Immature natural killer cell (primary cell): ENCODE measurements at places on chromosomes 2 and 18.
A peak's percentile ranks its signal among the peaks of the same experiment; 100 is the strongest.

DNA sequence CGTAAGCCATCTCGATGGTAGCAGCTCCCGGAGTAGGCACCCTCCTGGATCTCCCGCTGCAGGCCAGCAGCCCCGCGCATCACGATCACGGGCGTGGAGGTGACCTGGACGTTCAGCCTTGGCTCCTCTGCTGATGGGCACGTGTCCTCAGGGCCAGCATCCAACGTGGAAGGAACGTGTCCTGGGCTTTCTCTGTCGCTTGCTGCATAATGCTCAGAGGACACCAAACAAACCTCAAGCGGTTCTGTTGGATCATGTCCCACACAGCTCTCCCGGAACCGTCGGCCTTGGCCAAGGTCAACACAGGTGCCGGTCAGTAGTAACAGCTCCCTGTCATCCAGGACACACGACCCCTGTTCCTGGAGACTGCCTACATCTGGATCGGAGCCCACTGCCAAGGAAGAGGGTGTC lies 23.1 kb downstream of the PASK start:
- no peak overlapping the region for H3K4me3 ChIP-seq
- peaks cover under 1% of the 10 kb centered on the region for H3K36me3 ChIP-seq
- H3K4me1 ChIP-seq = no peaks in the 10 kb centered on the region
- no peak for DNase-seq
- H3K27ac ChIP-seq = no peak overlapping the region
- H3K27me3 ChIP-seq = no peaks in the 10 kb centered on the region

- H3K4me1 ChIP-seq = peaks cover 68% of the 10 kb centered on the region
- H3K4me3 ChIP-seq = no peak overlapping the region
- H3K36me3 ChIP-seq = no peaks in the 10 kb centered on the region
- DNase-seq = no peak
- H3K27ac ChIP-seq = no peak overlapping the region
These were observed 187.7 kb downstream of the HDAC4 start for GRCh38 chr2:239212929-239213642.

GRCh38 chr18:75790796-75791195 lies 363.3 kb upstream of the SMIM21 start:
- H3K27ac ChIP-seq = no peak overlapping the region
- no peaks in the 10 kb centered on the region for H3K36me3 ChIP-seq
- no peak overlapping the region for H3K4me3 ChIP-seq
- peaks cover 5% of the 10 kb centered on the region for H3K27me3 ChIP-seq
- no peak for DNase-seq

- peaks cover 79% of the 10 kb centered on the region for H3K4me1 ChIP-seq
- peak within 1 kb of the TSS; percentile 97 for H3K4me3 ChIP-seq
- DNase-seq = peak; percentile 59
- peaks cover 30% of the 10 kb centered on the region for H3K36me3 ChIP-seq
- peak within 1 kb of the TSS; percentile 96 for H3K27ac ChIP-seq
These were observed at the start of gene CXCR1 for GRCh38 chr2:218166791-218167190. CXCR1 (minus strand) TSS chr2:218166962; CDS start chr2:218165211, 1,751 bp downstream.

GRCh38 chr2:181894381-181894780 lies 2.9 kb downstream of the ITPRID2 start:
- DNase-seq = no peak
- peaks cover 41% of the 10 kb centered on the region for H3K4me1 ChIP-seq
- H3K27me3 ChIP-seq = peaks cover 9% of the 10 kb centered on the region
- H3K36me3 ChIP-seq = peaks cover 6% of the 10 kb centered on the region
- no peak overlapping the region for H3K4me3 ChIP-seq

GRCh38 chr2:30293303-30293921 lies 62.1 kb downstream of the LBH start:
- peak; percentile 9 for DNase-seq
- H3K27ac ChIP-seq = peak overlapping the region; percentile 92

GRCh38 chr2:176421297-176422050 lies 152.2 kb downstream of the MTX2 start:
- no peak for DNase-seq
- no peak overlapping the region for H3K27ac ChIP-seq
- H3K36me3 ChIP-seq = no peaks in the 10 kb centered on the region

DNA sequence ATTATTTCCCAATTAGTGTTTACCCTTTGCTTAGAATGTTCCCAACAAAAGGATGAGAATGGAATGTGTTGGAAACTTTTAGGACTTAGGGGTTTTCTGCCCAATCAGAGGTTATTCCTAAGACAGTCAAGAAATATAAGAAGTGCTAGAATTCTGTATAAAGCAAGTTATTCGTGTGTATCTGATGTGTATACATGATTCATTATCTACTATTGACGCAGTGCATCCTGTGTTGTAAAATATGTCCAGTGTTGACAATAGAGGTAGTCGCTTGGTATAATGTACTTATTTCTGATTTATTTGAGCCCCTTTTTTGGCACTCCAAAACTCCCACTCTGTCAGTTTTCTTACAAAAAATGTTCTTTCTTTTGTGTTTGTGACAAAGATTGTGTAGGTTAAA lies 881 bp downstream of the PIKFYVE start:
- peaks cover 73% of the 10 kb centered on the region for H3K4me1 ChIP-seq
- H3K27ac ChIP-seq = peak overlapping the region; percentile 96
- peak overlapping the region; percentile 98 for H3K4me3 ChIP-seq
- H3K27me3 ChIP-seq = peaks cover 11% of the 10 kb centered on the region
- DNase-seq = no peak
- no peaks in the 10 kb centered on the region for H3K36me3 ChIP-seq

GRCh38 chr18:26480897-26481795 lies 67.2 kb downstream of the KCTD1 start:
- DNase-seq = no peak
- peaks cover 8% of the 10 kb centered on the region for H3K36me3 ChIP-seq
- H3K4me3 ChIP-seq = no peak overlapping the region
- no peak overlapping the region for H3K27ac ChIP-seq
- peaks cover 1% of the 10 kb centered on the region for H3K27me3 ChIP-seq
- H3K4me1 ChIP-seq = no peaks in the 10 kb centered on the region

- no peak for DNase-seq
- no peak overlapping the region for H3K27ac ChIP-seq
- H3K4me3 ChIP-seq = no peak overlapping the region
- H3K36me3 ChIP-seq = no peaks in the 10 kb centered on the region
- H3K27me3 ChIP-seq = no peaks in the 10 kb centered on the region
- no peaks in the 10 kb centered on the region for H3K4me1 ChIP-seq
These were observed 136.9 kb downstream of the CDH20 start for GRCh38 chr18:61470031-61470674.

GRCh38 chr18:74444104-74444503 lies 13.0 kb downstream of the DIPK1C start:
- no peaks in the 10 kb centered on the region for H3K4me1 ChIP-seq
- no peak overlapping the region for H3K4me3 ChIP-seq
- no peak for DNase-seq
- H3K36me3 ChIP-seq = no peaks in the 10 kb centered on the region
- H3K27ac ChIP-seq = no peak overlapping the region
- H3K27me3 ChIP-seq = peaks cover 4% of the 10 kb centered on the region

- H3K4me3 ChIP-seq = no peak overlapping the region
- H3K36me3 ChIP-seq = peaks cover 7% of the 10 kb centered on the region
- DNase-seq = no peak
- H3K27ac ChIP-seq = no peak overlapping the region
- peaks cover 2% of the 10 kb centered on the region for H3K27me3 ChIP-seq
These were observed 16.8 kb upstream of the CLASP1 start for GRCh38 chr2:121666042-121666441.

DNA sequence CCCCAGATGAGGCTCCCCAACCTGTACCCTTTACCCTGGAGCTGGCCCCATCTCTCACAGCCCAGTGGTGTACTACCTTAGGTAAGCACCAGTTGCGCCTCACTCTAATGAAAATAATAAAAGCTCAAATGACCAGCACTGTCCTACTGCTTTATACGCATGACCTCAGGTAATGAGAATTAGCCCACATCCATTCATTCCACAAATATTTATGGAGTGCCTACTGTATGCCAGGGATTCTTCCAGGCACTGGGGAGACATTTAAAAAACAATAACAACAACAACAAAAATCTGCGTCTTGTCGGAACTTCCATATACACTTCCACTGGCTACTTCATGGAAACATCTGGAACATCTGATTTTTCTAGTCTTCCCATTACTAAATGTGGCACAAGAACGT lies 20.8 kb downstream of the HPCAL1 start:
- peaks cover 5% of the 10 kb centered on the region for H3K36me3 ChIP-seq
- DNase-seq = no peak
- peaks cover 14% of the 10 kb centered on the region for H3K4me1 ChIP-seq
- H3K27ac ChIP-seq = no peak overlapping the region
- no peak overlapping the region for H3K4me3 ChIP-seq
- H3K27me3 ChIP-seq = no peaks in the 10 kb centered on the region

- peak overlapping the region; percentile 80 for H3K27ac ChIP-seq
- H3K4me1 ChIP-seq = peaks cover 97% of the 10 kb centered on the region
- peaks cover 2% of the 10 kb centered on the region for H3K27me3 ChIP-seq
- H3K4me3 ChIP-seq = peak overlapping the region; percentile 64
- peaks cover 14% of the 10 kb centered on the region for H3K36me3 ChIP-seq
These were observed 21.7 kb downstream of the LBH start for GRCh38 chr2:30252723-30253701.
